Naive thymus-derived CD4-positive, alpha-beta T cell (primary cell): ENCODE measurements at places on chromosomes 13 and 19. TPM values are rescaled to one million over a fixed set of nuclear protein-coding genes. Genes with fewer than 3 reads are reported as not detected.

Gene CGB1
- total RNA-seq: not detected

Gene WDFY2
- total RNA-seq: 18.6 TPM

Gene HIF3A
- total RNA-seq: not detected in 2 replicates

Gene CYP2S1
- 1.0 and 1.5 TPM in 2 replicates for total RNA-seq

Gene CBY2
- total RNA-seq: not detected
